ENCODE measurements at places on chromosomes 4 and X. TPM values are rescaled to one million over a fixed set of nuclear protein-coding genes. Genes with fewer than 3 reads are reported as not detected.

The TCEANC gene
- 5.7 TPM for total RNA-seq

The COL4A5 gene
- total RNA-seq = 13.8 TPM

DNA sequence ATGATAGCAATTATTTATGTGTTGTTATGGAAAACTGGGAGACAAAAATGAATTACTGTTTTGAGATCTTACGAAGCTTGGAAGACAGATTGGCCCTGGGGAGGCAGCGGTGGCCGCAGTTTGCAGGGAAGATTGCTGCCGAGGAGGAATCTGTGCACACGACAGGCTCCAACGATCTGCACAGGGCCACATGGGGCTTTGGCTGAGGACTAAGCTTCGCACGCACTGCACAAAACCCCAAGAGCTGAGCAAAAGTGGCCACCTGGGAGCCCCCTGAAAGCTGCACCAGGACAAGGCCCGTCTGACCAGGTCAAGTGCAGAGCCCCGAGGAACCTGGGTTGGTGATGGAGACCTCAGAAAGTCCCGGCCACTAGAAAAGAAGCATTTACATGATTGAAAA, 5.2 kb upstream of the PDE6B start:
- H3K27me3 ChIP-seq = no peaks in the 10 kb centered on the region
- H3K4me1 ChIP-seq = no peaks in the 10 kb centered on the region
- H3K4me3 ChIP-seq = no peak overlapping the region
- H3K27ac ChIP-seq = no peak overlapping the region

DNA sequence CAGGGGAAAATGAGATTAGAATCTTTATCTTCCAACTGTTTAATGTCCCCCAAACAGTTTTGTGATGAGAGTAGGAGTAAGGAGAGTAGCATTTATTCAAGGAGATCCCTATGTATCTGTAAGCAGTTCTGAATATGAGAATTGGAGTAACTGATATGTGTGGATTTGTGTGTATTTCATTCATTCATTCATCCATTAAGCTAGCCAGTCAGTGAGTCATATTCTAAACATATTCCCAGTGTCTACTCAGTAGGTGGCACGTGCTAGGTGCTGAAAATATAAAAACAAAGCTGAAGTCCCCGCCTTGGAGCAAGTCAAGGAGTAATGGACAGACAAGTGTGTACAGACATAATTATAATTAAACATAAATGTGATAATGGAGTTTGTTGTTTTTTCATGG, 12.4 kb upstream of the STX18 start:
- no peak for DNase-seq
- no peaks in the 10 kb centered on the region for H3K4me1 ChIP-seq
- no peaks in the 10 kb centered on the region for H3K36me3 ChIP-seq
- no peaks in the 10 kb centered on the region for H3K27me3 ChIP-seq
- H3K4me3 ChIP-seq = no peak overlapping the region
- no peak overlapping the region for H3K27ac ChIP-seq

DNA sequence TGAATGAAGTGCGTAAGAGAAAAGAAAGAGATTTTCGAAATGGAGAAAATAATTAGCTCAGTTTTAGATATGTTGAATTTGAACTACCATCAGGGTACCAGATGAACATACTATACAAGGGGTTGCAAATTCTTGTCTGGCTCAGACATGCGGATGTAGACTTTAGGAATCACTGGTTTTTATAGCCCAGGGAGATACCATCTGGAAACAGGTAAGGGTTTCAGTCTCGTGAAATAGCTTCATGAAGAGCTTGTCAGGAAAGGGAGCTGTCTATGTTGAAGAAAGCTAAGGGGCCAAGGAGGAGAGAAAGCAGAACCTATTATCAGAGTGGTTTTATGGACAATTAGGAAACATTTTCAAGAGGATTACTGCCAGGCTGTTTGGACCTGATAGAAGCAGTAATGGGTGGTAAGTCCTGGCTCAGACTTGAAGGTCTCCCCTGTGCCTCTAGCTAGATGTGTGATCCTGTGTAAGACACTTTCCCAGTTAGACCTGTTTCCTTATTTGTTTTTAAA, 6.7 kb downstream of the RAB9A start:
- H3K4me1 ChIP-seq = peaks cover 42% of the 10 kb centered on the region
- DNase-seq = no peak
- H3K4me3 ChIP-seq = no peak overlapping the region
- H3K27ac ChIP-seq = no peak overlapping the region
- no peaks in the 10 kb centered on the region for H3K27me3 ChIP-seq

GRCh38 chr4:3364634-3365314, 72.0 kb downstream of the RGS12 start:
- H3K4me1 ChIP-seq = peaks cover 15% of the 10 kb centered on the region
- no peaks in the 10 kb centered on the region for H3K36me3 ChIP-seq
- H3K27ac ChIP-seq = no peak overlapping the region
- H3K27me3 ChIP-seq = no peaks in the 10 kb centered on the region
- no peak for DNase-seq

GRCh38 chr4:162350331-162350730, 186.5 kb upstream of the FSTL5 start:
- H3K4me1 ChIP-seq = no peaks in the 10 kb centered on the region
- H3K4me3 ChIP-seq = no peak overlapping the region
- no peaks in the 10 kb centered on the region for H3K36me3 ChIP-seq
- H3K27me3 ChIP-seq = no peaks in the 10 kb centered on the region

DNA sequence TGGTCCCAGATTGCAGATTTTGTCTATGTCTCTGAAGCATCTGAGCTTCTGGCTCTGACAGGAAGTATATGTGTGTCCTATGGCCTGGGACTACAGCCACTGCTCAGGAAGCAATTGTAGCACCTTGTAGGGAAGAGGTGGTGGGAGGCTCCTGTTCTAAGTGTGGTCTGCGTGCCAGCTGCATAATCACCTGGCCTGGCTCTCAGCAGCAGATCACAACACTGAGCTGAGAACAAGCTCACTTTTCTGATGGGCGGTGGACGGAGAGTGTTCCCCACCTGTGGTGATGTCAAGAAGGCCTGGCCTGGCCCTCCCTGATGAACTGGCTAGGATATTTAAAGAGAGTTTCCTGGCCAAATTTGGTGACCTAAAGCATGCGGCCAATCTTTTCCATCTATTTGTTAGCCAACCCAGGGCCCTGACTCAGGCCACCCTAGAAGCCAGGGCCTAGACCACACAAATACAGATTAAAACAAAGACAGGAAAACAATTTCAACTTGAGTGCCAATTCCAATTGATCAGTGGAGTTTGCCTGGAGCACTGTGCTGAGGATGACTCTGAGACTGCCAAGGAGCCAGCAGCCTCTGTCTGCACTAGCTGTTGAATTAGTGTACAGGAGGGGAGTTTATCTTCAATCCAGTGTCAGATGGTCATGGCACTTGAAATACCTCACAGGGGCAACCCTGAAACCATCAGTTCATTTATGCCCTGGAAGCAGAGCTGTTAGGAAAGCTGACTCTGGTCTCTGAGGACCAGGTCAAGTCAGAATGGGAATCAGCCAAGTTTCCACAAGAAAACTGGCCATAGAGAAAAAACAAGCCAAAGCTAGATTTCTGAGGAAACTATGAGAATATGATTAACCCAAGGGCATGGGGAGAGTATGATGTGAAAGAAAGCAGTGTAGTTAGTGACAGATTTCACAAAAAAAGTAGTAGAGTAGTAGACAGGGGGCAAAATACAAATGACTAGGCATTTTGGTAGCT, 47.4 kb downstream of the PRDM5 start:
- H3K36me3 ChIP-seq = no peaks in the 10 kb centered on the region
- no peak overlapping the region for H3K4me3 ChIP-seq
- no peak overlapping the region for H3K27ac ChIP-seq

- H3K27ac ChIP-seq = no peak overlapping the region
- no peaks in the 10 kb centered on the region for H3K4me1 ChIP-seq
- no peak overlapping the region for H3K4me3 ChIP-seq
- H3K36me3 ChIP-seq = no peaks in the 10 kb centered on the region
- no peaks in the 10 kb centered on the region for H3K27me3 ChIP-seq
Observed at GRCh38 chr4:150972592-150972991, 42.5 kb downstream of the LRBA start.

DNA sequence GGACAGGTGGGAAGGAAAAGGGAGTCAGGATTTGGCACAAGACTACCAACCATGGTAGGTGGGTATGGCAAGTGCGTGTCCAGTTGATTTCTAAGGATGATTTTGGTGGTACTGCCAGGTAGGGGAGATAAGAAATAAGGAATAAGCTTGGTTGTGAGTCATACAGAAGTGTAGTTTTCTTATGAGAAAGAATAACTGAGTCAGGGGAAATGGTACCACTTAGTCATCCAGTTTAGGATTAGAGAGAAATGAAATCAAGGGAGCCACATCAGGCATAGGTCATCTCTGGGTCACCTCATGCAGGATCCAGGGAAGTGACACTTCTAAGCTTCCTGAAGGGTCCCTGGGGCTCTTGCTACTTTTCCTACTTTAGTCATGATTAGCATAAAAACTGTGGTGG, 107.1 kb upstream of the C1GALT1C1 start:
- DNase-seq = no peak
- H3K36me3 ChIP-seq = no peaks in the 10 kb centered on the region
- no peak overlapping the region for H3K4me3 ChIP-seq
- no peaks in the 10 kb centered on the region for H3K4me1 ChIP-seq
- no peak overlapping the region for H3K27ac ChIP-seq
- no peaks in the 10 kb centered on the region for H3K27me3 ChIP-seq
